ENCODE measurements at places on chromosomes 2 and 18.

GRCh38 chr2:62505750-62506420 is at the start of gene TMEM17:
Gene TMEM17 (minus strand): TSS chr2:62506195. CDS start chr2:62506129, 66 bp downstream.
- peak; percentile 96 for DNase-seq

GRCh38 chr2:104254017-104254416 is 599.9 kb upstream of the POU3F3 start:
- no peak for DNase-seq

GRCh38 chr18:66632756-66633155 is 28.9 kb upstream of the CDH19 start:
- DNase-seq: no peak

GRCh38 chr2:121142452-121142851 is 142.6 kb downstream of the TFCP2L1 start:
- DNase-seq: no peak

DNA sequence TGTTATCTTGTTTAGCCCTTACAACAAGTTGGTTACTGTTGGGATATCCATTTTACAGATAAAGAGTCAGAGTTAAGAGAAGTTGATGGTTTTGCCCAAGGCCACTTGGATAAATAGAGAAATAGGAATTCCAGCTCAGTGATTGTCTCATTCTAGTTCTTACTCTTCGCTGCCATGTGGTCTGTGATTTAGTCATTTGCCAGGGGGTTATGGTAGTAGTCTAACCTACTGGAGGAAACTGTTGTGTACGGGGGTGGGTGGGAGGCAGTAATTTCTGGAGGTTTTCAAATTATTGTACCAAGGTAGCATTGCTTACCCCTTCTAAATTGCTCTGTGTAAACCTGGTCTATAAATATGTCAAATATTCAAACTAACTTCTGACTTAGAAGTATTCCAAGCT is 110.4 kb downstream of the MAP2 start:
- DNase-seq: no peak

DNA sequence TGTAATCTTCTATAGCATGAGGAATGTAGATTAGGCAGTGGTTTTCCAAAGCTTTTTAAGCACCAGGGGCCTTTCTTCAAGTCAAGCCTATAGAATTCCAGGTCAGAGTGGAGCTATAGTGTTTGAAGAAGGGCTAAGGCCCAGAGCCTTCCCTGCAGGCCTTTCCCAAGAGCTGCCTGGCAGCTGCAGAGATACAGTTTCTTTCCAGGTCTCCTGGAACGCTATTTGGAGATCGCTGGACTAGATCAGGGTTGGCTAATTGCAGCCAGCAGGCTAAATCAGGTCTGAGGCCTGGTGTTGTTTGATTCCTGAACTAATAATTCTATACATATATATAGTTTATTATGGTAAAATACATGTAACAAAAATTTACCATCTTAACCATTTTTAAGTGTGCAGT is 319.0 kb upstream of the SPRED2 start:
- no peak for DNase-seq

DNA sequence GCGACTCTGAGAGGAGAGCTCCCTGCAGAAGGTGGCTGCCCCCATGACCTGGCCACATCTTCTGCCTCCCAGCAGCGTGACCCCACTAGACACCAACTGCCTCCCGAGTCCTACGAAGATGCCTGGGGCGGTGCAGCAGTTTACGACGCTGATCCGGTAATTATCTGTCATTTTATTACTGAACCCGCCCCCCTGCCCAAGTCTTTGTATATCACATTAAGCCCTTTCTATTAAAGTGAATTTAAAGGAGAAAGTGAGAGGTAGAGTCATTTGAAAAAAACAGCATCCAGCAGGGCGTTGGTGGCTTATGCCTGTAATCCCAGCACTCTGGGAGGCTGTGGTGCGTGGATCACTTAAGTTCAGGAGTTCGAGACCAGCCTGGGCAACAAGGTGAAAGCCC is 33.4 kb downstream of the ABCG8 start:
- DNase-seq: no peak

GRCh38 chr2:143548032-143548431 is 418.8 kb downstream of the ARHGAP15 start:
- no peak for DNase-seq

- DNase-seq: no peak
Observed at GRCh38 chr2:99735753-99736152, 245.9 kb upstream of the REV1 start.

- DNase-seq: no peak
Observed at GRCh38 chr18:75548353-75548905, 120.9 kb upstream of the SMIM21 start.
